ENCODE measurements at places on chromosomes 11 and 22.

- H3K27me3 ChIP-seq: peaks cover 16% of the 10 kb centered on the region
- no peak overlapping the region for H3K4me3 ChIP-seq
- DNase-seq: peak; percentile 37
- H3K27ac ChIP-seq: no peak overlapping the region
- H3K36me3 ChIP-seq: no peaks in the 10 kb centered on the region
- no peaks in the 10 kb centered on the region for H3K4me1 ChIP-seq
Observed at GRCh38 chr11:131694526-131695424, 324.4 kb downstream of the NTM start.

- no peak overlapping the region for H3K27ac ChIP-seq
- no peaks in the 10 kb centered on the region for H3K4me1 ChIP-seq
- H3K27me3 ChIP-seq: no peaks in the 10 kb centered on the region
- no peak overlapping the region for H3K4me3 ChIP-seq
Observed at GRCh38 chr11:61532134-61533038, 23.8 kb downstream of the LRRC10B start.

DNA sequence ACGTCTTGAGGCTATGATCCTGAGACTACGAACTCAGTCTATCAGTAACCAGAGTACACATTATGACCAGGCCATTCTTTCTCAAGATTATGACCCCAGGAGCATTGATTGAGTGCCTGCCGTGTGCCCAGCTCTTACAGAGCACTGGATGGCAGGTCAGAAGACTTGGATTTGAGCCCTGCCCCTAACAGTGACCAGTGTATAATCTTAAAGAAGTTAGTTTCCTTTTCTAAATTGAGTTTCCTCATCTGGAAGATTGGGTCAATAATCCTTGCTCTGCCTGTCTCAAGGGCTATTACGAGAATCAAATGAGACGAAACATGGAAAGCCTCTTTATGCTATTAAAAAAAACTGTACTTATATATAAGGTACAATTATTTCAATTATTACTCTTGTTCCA is 38.2 kb downstream of the SLCO2B1 start:
- no peak overlapping the region for H3K27ac ChIP-seq
- H3K4me1 ChIP-seq: no peaks in the 10 kb centered on the region
- no peaks in the 10 kb centered on the region for H3K36me3 ChIP-seq
- no peaks in the 10 kb centered on the region for H3K27me3 ChIP-seq
- no peak overlapping the region for H3K4me3 ChIP-seq

DNA sequence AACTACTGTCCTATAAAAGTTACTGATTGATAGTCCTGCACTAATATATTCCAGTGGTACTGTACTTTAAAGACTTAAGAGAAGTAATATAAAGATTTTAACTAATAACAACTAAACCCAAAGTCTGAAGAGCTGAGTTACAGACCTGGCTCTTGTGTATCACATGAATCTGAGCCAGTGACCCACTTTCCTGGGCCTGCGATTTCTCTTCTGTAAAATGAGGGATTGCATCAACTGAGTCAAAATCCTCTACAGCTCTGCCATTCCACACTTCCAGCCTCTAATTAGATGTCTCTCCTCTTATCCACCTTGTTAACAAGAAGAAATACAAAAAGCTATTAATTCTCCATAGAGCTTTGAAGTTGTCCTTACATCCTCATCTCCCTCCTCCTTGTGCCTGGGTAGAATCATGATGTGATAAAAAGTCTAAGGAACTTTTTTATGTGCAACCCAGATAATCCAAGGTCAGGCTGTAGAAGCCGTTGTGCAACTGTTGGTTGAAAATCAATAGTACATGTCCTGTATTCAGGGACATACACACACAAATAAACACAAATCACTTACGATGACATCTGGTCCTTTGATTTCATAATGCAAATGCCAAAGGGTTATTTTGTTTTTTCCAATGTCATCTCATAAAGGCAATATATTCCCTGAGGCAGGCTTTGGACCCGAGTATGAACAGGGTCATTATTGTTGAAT is 410.3 kb downstream of the KCNA4 start:
- DNase-seq: no peak
- no peaks in the 10 kb centered on the region for H3K4me1 ChIP-seq
- no peak overlapping the region for H3K27ac ChIP-seq
- no peaks in the 10 kb centered on the region for H3K36me3 ChIP-seq
- no peaks in the 10 kb centered on the region for H3K27me3 ChIP-seq

DNA sequence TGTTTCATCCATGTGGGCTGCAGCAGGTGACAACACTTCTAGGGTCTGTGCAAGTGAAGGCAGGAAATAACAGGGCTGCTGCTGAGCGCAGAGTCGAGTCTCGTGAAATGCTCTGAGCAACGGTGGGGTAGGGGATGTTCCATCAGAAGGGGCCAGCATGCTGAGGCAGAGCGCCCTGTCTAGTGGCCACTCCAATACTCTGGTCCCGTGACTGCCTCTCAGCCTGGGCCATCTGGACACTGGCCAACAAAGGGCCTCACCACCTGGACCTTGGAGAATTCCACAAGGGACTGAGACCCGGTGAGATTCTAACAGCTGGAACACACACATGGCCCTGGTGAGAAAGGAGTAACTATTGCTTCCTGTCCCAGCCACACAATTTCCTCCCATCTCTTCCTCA is 375.7 kb downstream of the SHANK2 start:
- H3K4me1 ChIP-seq: no peaks in the 10 kb centered on the region
- H3K4me3 ChIP-seq: no peak overlapping the region
- DNase-seq: no peak
- H3K27me3 ChIP-seq: no peaks in the 10 kb centered on the region
- H3K27ac ChIP-seq: no peak overlapping the region

DNA sequence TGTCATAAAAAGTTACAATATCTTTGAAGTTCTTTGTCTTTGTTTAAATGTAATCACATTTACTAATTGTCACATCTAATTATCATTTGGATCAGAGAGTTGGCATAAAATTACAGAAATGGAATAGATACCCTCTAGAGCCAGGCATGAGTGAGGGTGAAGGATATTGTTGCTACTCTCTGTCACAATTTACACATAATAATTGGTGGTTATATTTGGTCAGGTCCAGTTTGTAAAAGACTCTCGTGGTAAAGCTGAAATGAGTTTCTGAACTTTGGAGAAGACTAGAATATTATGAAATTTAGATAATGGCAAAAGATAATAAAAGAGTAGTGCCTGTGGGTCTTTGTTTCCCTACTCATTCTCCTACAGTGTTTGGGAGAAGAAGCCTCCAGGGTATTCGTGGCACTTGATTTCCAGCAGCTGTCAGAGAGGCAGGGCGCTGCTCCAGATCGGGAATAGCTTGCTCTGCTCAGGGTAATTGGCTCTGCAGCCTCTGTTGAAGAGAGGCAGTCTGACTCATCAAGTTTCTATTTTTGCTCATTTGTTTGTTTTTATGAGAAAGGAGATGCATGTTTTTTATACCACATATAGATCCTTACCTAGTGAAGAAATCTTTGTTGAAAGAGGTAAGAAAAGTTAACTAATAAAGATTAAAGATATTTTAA is 349.9 kb downstream of the CNTN5 start:
- no peaks in the 10 kb centered on the region for H3K4me1 ChIP-seq
- no peak for DNase-seq
- H3K4me3 ChIP-seq: no peak overlapping the region
- no peak overlapping the region for H3K27ac ChIP-seq
- H3K36me3 ChIP-seq: no peaks in the 10 kb centered on the region

DNA sequence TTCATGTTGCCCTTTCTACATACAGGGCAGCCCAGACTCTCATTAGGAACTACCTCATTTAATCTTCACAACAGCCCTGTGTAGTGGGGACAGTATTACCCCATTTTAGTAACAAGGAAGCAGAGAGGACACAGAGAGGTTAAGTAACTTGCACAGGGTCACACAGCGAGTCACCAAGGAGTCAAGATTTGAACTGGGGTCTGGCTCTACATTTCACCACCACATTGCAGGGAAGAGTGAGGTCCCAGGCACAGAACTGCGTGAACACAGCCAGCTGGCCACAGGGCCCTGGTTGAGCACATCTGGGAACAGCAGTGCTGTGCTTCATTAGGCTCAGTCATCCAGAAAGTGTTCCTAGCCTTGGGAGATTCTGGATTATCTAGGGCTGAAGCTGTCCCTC is 45.4 kb upstream of the ISX start:
- no peak overlapping the region for H3K27ac ChIP-seq
- H3K27me3 ChIP-seq: no peaks in the 10 kb centered on the region
- no peaks in the 10 kb centered on the region for H3K36me3 ChIP-seq
- no peak for DNase-seq
- no peak overlapping the region for H3K4me3 ChIP-seq
- H3K4me1 ChIP-seq: peaks cover 6% of the 10 kb centered on the region

GRCh38 chr11:79206951-79207350 is 233.9 kb downstream of the TENM4 start:
- H3K36me3 ChIP-seq: no peaks in the 10 kb centered on the region
- no peaks in the 10 kb centered on the region for H3K27me3 ChIP-seq
- H3K4me3 ChIP-seq: no peak overlapping the region
- no peaks in the 10 kb centered on the region for H3K4me1 ChIP-seq
- no peak overlapping the region for H3K27ac ChIP-seq
- no peak for DNase-seq

DNA sequence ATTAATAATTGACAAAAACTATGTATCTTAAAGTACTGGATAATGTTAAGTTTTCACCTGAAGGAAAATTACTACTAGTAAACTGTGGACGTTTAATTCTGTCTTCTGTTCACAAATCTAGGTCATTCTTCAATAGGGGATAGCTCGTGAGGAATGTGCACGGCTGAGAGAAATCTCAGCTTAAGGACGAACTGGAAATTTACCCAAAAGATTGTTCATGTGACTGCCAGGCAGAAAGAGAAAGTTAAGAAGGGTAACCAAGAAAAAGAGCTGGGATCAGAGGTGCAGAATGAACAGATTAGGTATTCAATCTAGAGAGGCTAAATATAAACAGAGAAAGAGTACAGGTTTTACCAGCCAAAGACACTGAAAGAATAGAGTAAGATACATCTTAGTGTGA is 245.3 kb downstream of the CASP12 start:
- DNase-seq: no peak
- no peaks in the 10 kb centered on the region for H3K27me3 ChIP-seq
- no peaks in the 10 kb centered on the region for H3K4me1 ChIP-seq

DNA sequence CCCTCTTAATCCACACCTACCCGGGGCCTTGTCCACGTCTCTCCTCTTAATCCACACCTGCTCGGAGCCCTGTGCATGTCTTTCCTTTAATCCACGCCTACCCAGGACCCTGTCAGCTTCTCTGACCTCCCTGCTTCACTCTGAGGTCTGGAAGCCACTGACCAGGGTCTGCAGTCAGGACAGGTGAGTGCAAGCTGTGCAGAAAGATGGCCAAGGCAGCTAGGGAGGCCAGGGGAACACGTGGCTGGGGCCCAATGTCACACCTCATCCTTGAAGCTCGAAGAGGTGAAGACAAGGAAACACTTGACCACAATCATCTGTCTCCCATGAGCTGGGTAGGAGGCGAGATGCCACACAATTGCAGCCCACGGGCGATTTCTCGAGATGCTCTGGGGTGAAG is 1516.9 kb downstream of the BRD1 start:
- no peaks in the 10 kb centered on the region for H3K4me1 ChIP-seq
- no peak overlapping the region for H3K27ac ChIP-seq
- H3K4me3 ChIP-seq: no peak overlapping the region
- no peaks in the 10 kb centered on the region for H3K27me3 ChIP-seq
- H3K36me3 ChIP-seq: no peaks in the 10 kb centered on the region

DNA sequence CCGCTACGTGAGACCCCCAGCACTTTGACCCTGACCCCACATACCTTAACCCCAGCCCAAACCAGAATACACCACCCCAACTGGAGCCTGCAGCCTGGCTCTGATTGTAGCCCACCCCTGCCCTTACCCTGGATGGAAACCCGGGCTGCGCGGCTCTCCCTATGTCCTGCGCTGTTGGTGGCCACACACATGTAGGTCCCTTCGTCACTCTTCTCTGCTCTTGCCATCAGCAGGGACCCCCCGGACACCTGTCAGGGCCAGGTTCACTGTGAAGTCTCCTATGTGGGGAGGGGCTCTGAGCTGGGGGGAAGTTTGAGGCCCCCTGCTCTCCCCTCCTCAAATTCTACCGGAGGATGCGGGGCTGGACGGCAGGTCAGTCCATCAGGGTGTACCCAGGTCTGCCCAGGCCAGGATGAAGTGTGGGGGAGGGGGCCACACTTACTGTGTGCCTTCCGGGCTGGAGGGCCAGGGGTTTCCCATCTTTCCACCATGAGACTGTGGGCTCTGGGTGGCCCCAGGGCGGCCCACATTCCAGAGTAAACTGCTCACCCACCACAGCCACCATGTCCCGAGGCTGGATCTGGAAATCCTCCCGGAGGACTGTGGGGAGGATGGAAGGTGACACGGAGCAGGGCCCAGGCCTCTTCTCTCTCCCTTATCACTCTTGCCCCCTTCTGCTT is 1.5 kb downstream of the ROBO4 start:
- DNase-seq: no peak
- H3K4me3 ChIP-seq: no peak overlapping the region

GRCh38 chr11:74703211-74703610 is 28.0 kb downstream of the CHRDL2 start:
- H3K27ac ChIP-seq: no peak overlapping the region
- DNase-seq: no peak
- no peaks in the 10 kb centered on the region for H3K27me3 ChIP-seq
- no peaks in the 10 kb centered on the region for H3K4me1 ChIP-seq

DNA sequence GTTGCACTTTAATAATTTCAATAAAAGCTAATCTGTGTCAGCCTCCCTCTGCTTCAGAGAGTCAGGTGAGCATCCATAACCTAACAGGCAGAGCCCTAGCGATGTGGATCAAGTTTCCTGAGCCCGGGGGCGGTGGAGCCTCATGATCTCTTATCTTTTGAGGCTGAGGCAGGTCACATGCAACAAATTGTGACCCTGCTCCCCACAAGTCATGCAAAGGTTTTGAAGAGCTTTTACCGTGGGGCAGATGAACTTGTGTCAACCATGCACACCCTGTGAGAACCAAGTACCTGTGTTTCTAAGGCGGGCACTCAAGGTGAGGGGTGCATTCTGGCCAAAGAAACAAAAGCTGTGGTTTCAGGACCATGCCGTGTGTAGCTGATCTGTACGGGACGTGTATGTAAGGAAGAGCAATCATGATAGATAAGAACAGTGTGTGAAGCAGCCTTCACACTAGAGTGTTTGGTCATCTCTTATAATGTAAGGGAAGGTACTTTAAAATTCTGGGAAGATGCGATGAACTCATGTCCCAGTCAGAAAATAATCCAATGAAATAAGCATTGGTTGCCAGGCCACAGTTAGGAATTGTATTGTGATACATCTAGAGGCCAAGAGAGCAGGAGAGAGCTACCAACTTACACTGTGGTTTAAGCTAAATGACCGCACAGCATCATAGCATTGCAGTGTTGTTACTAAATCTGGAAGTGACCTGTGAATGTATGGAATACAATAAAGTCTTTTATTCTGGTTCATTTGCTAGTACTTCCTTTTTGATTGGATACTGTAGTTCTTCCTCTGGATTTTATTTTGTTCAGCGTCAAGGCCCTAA is 49.8 kb downstream of the DKK3 start:
- H3K36me3 ChIP-seq: peaks cover 16% of the 10 kb centered on the region
- no peak for DNase-seq
- H3K27ac ChIP-seq: no peak overlapping the region
- no peaks in the 10 kb centered on the region for H3K27me3 ChIP-seq
- no peaks in the 10 kb centered on the region for H3K4me1 ChIP-seq

- H3K4me1 ChIP-seq: no peaks in the 10 kb centered on the region
- H3K27ac ChIP-seq: no peak overlapping the region
- H3K27me3 ChIP-seq: peaks cover 2% of the 10 kb centered on the region
- no peaks in the 10 kb centered on the region for H3K36me3 ChIP-seq
- DNase-seq: no peak
Observed at GRCh38 chr11:131099013-131099412, 182.7 kb upstream of the SNX19 start.

- H3K4me3 ChIP-seq: no peak overlapping the region
- DNase-seq: no peak
- no peaks in the 10 kb centered on the region for H3K36me3 ChIP-seq
- H3K27ac ChIP-seq: no peak overlapping the region
- H3K4me1 ChIP-seq: peaks cover 43% of the 10 kb centered on the region
- H3K27me3 ChIP-seq: no peaks in the 10 kb centered on the region
Observed at GRCh38 chr11:122741613-122742300, 86.2 kb downstream of the UBASH3B start.
